Right renal cortex interstitium (tissue), 3 donors: ENCODE measurements at places on chromosomes 6 and 20.

DNA sequence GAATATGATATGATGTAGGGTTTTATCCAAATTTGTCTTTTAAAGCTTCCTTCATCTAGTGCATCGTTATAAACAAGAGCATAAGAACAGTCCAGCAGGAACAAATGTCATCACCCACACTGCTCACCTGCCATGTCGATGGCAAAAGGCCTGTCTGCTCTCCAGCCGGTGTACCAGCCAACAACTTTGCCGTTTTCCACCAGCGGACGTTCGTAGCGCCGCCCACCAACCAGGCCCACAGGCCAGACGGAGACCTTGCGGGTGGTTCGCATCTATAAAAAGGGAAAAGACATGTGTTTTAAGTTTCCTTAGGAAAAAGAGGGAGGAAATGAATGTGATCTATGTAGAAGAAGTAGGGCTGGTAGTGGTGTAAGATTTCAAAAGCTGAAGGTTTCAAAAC lies 62.9 kb downstream of the B3GAT2 start:
- no peak for DNase-seq

- DNase-seq: no peak
These were observed 928.9 kb downstream of the TFAP2A start for GRCh38 chr6:9485992-9486391.

- DNase-seq: no peak
These were observed 114.4 kb upstream of the COL21A1 start for GRCh38 chr6:56361812-56362211.

- DNase-seq: no peak
These were observed 57.3 kb upstream of the SMIM29 start for GRCh38 chr6:34305982-34306708.

GRCh38 chr6:20882014-20882413 lies 347.8 kb downstream of the CDKAL1 start:
- no peak for DNase-seq

GRCh38 chr6:53639520-53639919 lies 26.0 kb downstream of the KLHL31 start:
- DNase-seq: no peak

- no peak for DNase-seq
These were observed 40.1 kb downstream of the CYP24A1 start for GRCh38 chr20:54133434-54134427.

- no peak for DNase-seq
These were observed 18.3 kb downstream of the SDCBP2 start for GRCh38 chr20:1310506-1311190.

DNA sequence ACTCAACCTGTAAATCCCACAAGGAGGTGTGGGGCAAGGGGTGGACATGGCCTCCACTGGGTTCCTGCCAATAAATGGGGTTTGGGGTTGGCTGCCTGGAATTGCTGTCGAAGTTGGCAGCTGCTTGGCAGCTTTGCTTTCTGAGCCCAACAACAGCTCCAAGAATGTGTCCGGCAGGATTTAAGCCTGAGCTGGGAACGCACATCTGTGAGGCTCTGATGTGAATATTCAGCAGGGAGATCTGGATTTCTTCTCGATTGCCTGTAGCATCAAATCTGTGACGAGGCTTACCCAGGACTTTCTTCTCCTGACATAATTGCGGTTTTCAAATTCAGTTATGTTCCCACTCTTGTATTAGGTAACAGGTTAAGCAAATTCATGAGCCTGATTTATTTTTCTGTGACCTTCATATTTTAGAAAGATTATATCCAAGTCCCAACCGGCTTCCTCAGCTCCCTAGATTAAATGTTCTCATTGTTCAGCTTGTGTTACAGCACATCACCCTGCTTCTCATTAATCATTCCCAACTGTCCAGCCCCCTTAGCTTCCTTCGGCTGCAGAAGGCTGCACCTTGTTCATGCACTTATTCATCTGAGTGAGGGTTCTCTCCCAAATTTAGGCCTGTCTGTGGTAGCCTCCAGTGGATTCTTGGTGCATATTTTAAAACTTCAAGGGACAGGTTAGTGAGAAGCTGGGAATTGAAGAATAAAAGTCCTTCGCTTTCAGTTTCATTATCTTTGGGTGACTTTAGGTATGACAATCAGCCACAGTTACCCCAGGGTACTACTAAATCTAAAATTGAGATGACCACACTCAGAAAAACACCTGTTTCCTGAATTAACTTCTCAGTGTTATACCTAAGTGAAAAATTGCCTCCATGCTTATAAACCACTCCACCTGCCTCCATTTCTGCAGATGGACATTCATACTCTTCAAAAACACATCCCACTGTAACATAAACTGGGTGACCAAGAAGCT lies 310.0 kb downstream of the ESR1 start:
- no peak for DNase-seq

- no peak for DNase-seq
These were observed at the start of gene RGL2 for GRCh38 chr6:33298773-33299236. Gene RGL2, minus strand, starts transcription at chr6:33298942. Its CDS starts 332 bp downstream, at chr6:33298610.

- no peak for DNase-seq
These were observed 30.5 kb downstream of the SPDEF start for GRCh38 chr6:34525431-34526175.

DNA sequence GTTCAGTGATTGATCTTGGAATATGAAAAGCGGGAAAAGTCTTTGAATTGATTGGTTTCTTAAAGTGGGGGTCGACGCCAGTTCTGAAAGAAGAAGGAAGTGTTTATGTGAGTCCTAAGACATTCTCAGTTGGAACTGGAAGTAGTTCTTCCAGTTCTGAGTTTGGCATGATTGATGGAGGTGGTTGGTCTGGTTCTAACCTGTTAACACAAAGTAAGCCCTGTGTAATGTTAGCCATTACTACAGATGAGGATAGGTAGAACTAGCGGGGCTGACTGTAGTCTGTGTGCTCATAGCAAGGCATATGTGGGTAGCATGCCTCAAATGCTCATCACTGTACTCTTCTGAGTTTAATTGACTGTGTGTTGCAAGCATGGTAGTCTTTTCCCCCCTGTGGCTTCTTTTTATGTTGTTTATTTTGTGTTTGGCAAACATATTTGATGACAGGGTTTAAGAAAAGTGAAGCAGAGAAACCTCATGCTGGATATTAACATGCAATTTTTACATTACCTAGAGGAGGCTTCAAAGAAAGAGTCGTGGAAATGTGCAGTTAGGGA lies 24.9 kb downstream of the CITED2 start:
- no peak for DNase-seq

DNA sequence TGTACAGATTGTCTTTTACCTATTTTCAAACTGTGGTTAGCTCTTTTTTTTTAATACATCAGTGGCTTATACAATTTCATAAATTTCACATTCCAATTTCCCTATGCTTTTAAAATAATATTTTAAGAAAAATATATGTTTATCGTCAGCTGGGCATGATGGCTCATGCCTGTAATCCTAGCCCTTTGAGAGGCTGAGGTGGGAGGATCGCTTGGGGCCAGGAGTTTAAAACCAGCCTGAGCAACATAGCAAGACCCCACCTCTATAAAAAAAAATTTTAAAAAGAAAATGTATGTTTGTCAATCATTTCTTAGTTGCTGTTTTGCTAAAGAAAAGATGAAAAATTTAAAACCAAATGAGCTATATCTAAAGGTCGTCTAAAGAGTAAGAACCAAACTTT lies 3.4 kb downstream of the GJA1 start:
- no peak for DNase-seq

- no peak for DNase-seq
These were observed 8.0 kb downstream of the PRDM13 start for GRCh38 chr6:99614430-99615186.

DNA sequence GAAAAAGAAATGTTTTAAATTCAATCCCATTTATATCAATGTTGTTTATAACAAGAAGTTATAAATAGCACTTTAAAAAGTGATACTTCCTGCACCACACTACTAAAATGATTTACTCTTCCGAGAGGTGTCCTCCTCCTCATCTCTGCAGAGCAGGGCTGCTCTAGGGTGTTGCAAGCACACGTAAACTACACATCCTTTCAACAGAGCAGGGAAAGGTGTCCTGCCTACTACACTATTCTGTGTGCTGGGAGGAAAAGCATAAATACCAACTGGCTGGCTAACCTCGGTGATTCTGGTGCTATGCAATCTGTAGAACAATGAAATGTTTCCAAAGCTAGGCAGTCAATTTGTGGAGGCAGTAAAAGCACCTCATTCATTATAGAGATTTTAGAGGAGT lies 89.5 kb upstream of the MAP7 start:
- DNase-seq: no peak

- no peak for DNase-seq
These were observed 173.6 kb upstream of the CNR1 start for GRCh38 chr6:88339761-88340160.

GRCh38 chr6:38599261-38599660 lies 40.5 kb downstream of the BTBD9 start:
- DNase-seq: no peak

DNA sequence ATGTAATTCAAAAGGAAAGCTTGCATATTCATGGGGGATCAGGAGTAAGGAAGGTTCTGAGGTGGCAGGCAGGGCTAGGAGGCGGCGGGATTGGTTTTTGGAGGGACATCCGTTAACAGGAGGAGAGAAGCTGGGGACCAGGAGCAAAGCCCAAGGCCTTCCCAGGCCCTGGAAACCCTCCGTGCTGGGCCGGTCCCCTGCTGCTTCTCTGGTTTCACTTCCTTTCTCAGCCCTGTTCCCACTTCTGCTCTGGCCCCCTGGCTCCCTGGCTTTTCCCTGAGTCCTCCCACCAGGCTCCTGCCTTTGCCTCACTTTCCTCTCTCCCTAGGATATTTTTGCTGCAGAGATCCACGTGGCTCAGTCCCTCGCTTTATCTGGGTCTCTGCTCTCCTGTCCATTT lies 26.4 kb upstream of the SALL4 start:
- DNase-seq: no peak

DNA sequence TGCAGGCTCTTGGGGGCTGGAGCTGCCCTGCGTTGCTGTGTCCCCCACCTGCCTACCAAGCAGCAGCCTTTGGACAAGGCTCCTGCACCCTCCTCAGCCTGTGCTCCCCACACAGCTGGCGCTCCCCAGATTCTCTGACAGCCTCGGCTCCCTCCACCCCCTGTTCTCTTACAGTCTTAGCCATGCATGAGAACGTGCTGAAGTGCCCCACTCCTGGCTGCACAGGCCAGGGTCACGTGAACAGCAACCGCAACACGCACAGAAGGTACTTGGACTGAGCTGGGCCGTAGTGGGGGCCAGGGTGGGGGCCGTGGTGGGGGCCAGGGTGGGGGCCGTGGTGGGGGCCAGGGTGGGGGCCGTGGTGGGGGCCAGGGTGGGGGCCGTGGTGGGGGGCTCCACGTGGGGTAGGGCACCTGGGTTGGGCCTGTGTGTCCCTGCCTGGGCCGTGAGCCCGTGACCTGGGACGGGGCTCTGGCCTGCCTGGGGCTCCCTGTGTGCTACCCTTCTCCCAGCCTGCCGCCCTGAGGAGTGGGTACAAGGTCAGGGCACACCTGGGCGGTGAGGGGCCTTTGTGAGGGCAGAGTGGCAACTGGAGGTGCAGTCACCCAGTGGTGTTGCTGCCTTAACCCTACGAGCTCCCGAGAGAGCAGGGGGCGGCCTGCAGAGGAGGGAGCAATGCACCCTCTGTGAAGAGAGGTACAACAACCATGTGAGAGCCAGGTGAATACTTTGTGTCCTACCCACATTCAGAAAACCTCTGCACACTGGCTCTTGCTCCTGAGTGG lies 43.5 kb upstream of the PCMTD2 start:
- no peak for DNase-seq

DNA sequence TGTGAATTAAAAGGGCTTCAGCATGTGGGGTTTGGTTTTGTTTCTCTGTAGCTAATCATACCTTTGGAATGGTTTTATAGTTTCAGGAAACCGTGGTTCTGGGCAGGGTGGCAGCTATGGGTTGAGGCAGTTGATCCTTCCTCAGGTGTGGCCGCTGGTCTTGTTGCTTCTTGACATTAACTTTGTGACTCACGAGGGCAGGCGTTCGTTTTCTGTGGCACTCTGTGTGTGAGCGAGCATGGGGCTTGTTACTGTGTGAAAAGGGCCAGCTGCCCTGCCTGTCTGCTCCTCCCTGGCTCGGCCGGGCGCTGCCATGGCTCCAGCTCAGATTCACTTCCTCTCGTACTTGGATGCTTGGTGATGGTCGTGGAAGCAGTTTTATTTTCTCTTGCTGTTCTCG lies 16.2 kb downstream of the DNAJC5 start:
- no peak for DNase-seq

DNA sequence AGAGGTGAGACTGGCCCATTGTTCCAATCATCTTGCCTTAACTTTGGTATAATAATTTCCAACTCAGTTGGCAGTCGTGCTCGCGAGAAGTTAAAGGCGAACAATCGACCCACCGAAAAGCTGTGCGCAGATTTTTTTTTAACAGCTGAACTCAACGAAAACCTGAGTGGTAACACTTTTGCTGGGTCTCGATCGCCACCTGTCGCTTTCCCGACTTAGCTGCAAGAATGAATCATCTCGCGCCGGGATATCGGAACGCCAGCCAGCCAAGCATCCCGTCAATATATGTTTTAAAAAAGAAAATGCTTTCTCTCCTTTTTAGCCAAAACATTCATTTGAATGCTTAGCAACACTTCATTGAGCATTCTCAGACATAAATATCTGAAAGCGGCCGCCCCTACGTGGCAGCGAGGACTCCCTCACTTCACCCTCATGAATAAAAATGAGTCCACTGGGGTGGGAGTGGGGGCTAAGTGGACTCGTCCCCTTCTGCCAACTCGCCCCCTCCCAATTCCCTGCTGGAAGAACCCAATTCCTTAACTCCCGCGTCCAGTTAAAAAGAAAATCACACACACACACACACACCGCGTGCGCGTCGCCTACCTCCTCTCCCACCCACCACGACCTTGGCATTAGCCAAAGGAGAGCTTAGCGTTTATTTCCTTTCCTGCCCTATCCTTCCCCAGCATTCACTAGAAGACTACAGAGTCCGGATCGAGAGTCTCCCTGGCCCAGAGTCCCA lies 1.5 kb downstream of the COL12A1 start:
- DNase-seq: no peak

DNA sequence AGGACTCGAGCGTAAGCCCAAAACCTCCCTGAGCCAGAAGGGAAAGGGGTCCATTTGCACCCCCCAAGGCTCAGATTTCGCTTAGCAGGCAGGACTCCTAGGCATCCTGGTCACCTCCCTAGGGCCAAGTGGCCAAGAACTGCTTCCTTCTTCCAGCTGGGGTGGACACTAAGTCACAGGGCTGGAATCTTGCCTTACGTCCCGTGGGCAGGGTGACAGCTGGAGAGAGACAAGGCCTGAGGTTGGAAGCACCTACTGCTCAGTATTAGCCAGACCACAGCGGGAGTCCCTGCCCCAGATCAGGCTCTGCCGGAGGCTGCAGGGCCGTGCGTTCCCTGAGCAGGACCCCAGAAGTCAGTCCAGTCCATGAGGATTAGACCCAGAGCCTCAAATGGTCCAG lies 19.7 kb downstream of the LAMA5 start:
- DNase-seq: no peak
